Keratinocyte (primary cell): ENCODE measurements at places on chromosomes 3 and 15.

DNA sequence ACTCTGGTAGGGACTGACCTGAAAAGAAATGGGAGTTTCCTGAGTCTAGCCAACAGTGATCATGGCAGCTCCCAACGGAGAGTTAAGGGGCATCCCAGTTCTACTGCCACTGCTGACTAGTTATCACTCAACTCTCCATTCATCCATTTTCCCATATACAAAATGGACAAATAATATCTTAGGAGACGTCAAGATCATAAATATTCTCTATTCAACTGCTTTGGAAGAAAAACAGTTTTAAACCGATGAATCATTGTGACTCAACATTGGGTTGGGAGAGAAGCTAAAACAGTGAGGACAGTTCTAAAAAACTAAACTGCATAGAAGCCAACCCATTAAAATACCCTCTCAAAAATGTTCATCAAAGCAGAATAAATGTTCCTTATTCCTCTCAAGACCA, 57.6 kb upstream of the CHRM5 start:
- no peak for DNase-seq

DNA sequence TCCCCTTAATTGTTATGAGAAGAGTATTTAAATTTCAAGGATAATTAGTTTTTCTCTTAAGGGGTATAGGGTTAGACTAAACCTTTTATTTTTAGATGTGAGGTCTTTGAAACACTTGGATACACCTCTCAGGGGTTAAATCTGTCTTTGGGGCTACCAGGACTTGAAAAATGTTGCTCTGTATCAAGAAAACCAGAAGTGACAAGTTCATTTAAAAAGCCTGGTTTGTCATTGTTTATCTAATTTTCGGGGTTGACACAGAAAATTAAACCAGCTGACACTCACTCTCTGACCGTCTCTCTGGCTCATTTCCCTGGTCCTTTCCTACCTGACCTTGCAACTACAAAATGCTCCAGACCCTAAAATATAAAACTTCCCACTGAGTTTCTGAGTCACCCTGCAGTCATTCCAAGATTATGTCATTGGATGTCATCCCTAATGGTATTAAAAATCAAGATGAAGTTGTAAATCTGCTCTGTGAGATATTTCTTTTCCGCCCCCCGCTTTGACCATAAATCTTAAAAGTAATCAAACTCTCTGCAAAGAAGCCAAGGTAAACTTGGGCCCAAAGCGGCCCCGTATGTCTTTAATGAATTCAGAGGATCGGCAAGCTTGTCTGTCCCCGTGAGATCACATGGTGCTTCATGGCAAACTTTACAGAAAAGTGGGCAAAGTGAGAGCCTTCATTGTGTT, 32.9 kb upstream of the SKOR1 start:
- DNase-seq = no peak

DNA sequence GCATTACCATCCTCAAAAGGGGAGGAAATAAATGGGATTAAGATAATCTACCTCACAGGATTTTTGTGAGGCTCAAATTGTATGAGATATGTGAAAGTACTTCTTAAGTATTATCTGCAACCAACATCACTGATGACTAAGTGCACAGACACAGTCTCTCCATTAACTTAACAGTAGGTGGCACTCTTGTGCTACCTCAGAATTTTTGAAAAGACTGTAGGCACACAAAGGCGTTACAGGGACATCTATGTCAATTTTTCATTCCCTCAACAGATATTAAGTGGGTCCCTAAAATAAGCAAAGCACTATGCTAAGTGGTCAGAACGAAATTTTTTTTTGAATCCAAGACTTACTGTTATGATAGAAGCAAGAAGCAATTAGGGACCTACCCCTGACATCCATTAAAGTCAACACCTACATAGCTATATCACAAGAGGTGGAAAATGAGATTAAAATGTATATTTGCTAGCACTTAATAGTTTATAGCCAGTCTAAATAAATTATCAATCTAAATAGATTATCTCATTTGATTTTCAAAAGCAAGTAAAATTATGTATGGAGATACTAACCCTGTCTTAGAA, 52.9 kb downstream of the RYK start:
- DNase-seq = peak; percentile 28

DNA sequence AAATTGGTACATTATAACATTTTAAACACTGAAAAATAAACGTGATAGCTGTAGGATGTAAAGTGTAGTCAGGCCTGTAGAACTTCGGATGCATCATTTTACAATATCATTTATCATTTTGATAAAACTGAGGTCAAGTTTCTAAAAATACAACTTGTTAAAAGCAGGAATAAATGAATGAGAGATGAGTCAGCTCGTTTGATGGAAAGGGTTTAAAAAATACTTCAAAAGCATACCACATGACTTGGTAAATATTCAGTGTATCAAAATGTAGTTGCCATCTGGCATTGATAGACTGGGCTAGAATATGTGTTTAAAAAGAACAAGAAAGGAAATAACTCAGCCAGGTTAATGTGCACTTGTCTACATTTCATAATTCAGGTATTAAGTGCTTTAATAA, 357.0 kb downstream of the TIGIT start:
- DNase-seq = peak; percentile 28

DNA sequence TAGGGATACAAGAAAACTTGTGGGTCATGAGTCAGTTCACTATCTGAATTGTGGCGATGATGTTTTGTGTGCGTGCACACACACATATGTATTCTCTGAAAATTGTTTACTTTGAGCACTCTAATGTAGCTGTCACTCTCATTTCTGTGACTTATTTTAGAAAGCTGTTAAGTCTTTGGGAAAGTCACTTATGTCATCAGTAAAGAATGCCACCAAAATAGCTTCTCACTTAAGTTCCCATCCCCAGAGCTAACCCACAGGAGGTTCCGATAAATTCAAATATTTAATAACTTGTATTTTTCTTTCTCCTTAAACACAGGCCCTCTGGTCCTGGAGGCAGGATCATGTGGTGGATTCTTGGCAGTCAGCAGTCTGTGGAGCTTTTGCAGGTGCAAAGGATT, 138.3 kb downstream of the LRIG1 start:
- no peak for DNase-seq

GRCh38 chr15:48592933-48593332, 52.6 kb downstream of the FBN1 start:
- no peak for DNase-seq

- no peak for DNase-seq
Observed at GRCh38 chr3:56268616-56269383, 199.5 kb downstream of the ERC2 start.

DNA sequence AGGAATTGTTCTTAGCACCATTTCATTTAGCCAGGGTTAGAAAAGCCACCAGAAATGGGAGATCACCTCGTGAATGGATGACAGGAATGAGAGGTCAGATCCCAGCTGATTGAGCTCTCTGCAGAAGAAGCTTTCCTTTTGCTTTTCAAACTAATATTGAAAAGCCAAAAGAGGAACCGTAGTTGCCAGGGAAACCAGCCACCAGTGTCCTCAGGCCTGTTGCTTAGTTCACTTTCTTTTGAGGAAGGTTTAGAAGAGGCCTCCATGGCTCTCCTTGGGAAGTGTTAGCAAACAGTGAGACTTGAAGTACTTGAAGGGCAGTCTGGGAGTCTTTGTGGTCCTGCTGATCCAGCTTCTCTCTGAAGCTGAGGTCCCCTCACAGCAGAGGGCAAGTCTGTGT, 7.4 kb upstream of the CCK start:
- no peak for DNase-seq

DNA sequence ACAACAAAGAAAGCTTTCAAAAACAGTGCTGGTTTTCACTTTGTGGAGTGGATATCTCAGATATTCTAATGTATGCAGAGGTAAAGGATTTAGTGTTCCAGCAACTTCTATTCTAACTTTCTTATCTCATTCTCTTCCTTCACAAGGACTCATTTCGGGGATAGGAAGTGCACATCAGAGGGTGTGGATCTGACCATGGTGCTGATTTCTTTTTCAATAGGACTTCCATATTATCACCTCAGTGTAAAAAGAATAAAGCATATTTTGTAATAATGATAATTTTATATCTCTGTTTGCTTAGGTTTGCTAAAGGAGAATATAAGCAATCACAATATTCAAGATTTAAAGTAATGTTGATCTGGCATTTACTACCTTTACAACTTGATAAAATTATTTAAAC, 12.5 kb upstream of the CADM2 start:
- no peak for DNase-seq

DNA sequence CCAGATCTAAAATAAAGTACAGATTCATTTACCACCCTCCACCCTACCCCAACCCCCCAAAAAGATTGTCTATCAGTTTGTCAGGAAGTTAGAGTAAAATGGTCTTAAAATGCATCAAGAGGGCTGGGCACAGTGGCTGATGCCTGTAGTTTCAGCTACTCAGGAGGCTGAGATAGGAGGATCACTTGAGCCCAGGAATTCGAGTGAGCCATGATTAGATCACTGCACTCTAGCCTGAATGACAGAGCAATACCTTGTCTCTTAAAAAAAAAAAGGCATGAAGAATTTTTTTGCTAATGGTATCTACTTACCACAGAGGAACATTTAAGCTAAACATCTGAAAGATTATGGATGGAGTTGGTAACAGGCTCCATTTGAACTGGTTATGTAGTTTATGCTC, 71.0 kb downstream of the RBM6 start:
- peak; percentile 5 for DNase-seq

DNA sequence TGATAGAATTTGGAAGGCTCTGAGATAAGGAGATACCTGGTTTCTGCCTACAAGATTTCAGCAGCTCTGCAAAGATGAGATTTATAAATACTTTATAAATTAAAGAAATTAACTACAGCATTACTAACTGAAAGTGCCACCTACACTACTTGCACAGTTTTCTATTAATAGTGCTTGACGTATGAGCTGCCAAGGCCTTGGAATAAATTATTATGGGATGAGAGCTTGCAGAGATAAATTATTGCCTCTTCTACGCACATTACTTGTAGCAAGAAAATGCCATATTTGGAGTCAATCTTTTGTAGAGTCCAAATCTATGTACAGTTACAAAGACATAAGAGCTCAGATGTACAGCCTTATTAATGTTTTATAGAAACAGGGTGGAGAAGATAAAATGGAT, 89.1 kb downstream of the BCHE start:
- DNase-seq = no peak

DNA sequence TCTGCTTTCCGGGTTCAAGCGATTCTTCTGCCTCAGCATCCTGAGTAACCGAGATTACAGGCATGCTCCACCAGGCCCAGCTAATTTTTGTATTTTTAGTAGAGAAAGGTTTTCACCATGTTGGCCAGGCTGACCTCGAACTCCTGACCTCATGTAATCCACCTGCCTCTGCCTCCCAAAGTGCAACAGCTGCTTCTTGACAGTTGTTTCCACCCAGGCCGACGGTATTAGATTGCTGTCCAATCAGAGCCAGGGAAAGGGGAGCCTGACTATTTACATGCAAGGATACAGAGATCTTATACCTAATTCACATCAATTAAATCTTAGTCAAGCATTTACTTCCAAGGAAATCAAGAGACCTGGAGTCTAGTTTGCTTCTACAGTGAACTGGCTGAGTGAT, 4.0 kb upstream of the CAPN3 start:
- no peak for DNase-seq

- no peak for DNase-seq
Observed at GRCh38 chr3:109275702-109276293, 40.5 kb downstream of the DPPA2 start.

GRCh38 chr3:20935791-20936190, 749.8 kb upstream of the SGO1 start:
- DNase-seq = no peak

DNA sequence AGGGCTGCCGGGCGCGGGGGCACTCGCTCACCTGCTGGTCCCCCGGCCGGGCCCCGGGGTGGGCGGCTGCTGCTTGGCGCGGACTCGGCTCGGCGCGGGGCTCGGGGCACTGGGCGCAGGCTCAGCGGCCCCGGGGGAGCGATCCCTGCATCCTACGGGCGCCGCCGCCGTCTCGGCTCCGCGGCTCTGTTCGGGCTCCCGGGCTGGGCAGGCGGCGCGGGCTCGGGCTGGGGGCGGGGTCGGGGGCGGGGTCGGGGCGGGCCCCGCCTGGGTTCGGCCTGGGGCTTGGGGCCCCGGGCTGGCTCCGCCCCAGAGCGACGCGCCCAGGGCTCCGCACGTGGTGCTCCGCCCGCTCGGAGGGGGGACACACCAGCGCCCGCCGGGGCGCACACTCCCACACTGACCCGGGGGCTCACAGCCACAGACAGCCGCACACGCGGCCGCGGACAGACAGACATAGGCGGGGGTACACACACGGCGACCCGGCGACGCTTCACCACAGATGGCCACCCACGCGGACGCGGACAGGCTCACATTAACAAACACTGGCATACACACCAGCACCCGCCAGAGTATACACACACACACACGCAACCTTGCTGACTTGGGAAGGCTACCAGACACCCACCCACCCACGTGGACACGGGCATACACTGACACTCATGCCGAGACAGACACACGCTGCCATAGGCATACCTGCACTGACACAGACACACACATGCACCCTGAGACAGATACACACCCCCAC, at the start of gene SCN5A:
SCN5A (minus strand) TSS at position 188 of the 748 bp plus-strand sequence. CDS start 16,380 bp downstream, outside the sequence.
- DNase-seq = no peak

GRCh38 chr3:4222574-4223175, 80.5 kb upstream of the SETMAR start:
- no peak for DNase-seq

GRCh38 chr3:104460477-104461406, 906.0 kb upstream of the ALCAM start:
- DNase-seq = no peak

DNA sequence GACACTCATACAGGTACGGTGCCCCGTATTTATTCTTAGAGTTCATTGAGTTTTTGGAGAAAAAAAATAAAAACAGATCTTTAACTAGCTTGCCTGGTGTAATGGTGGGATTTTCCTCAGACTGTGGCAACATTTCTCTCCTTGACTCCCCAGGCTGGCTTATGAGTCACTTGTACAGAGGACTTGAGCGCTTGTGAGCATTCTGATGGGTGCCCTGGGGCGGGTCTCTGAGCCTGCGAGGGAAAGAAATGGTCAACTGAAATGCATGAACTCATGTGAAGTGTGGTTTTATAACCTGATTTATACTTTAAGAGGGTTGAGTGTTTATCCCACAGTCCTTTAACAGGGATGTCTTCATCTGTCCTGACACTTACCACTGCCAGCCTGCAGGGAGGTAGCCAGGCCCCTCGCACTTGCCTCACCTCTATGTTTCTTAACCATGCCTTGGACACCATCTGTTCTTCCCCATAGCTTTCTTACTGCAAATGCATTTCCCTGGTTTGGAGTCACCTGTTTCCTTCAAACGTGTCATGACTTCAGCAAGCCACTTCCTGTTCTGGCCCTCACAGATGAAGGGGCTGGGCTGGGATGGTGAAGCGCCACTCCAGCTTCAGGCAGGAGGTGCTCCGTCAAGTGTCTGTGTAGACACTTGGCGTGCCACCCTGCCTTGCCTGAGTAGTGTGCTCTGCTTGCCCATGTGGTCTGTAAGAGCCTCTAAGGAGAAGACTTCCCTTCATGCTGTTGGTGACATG, 118.7 kb downstream of the PDE8A start:
- DNase-seq = no peak
